ENCODE measurements at places on chromosomes 2 and 18.

DNA sequence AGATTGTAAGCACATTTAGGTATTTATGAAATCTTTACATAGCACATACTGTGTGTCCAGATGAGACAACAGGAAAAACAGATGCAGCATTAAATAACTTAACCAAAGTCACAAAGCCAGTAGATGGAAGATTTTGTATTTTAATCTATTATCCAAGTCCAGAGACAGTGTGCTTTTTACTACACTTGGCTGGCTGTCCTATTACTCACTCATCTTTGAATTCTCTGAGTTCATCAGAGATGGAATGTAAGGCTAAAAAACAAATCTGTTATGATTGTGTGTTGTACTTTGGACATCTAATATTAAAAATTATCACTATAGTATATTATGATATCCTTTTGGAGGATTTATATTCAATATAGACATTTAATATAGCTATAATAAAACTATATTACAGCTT, 1189.4 kb downstream of the DSC3 start:
- DNase-seq: no peak

DNA sequence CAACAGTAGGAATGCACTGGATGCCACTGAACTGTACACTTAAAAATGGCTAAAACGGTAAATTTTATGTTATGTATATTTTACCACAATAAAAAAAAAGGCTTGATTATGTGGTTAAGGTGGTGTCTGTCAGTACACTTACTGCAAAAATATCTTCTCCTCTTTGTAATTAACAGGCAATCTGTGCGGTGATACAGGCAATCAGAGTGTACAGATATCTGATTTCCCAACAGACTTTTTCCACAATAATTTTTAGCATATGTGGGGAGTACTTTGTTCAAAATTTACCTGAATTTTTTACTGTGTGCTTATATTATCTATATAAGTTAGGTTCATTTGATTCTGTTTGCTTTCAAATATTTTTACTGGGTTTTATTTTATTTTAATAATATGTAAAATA, 175.0 kb upstream of the PGAP1 start:
- no peak for DNase-seq

DNA sequence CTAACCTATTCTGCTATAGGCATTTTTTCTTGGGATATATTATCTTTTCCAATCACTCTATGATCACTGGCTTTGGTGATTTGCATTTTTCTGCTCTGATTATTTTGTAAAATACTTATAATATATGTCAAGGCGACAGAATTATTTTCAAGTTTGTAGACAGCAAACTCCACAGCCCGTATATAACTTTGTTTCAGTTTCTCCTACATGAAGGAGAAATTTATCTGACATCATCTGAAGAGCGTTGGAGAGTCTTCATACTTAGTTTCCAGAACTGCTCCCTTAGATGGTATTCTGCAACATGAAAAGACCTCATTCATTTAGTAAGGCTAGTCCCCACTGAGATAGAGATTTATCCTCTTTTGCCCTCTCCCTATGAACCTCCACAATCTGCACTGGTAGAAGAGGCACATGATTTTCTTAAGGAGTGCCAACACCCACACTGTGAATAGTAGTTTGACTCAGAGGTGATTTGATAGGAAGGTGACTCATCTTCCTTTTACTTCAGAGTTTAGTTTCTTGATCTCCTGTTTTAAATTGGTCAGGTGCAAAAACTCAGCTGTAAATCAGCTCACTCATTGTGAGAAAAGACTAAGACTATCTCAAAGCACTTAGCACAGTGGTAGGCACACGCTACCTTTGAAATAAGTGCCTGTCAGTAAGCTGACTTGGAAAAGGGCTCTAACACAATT, 1848.6 kb upstream of the CELF4 start:
- DNase-seq: no peak

GRCh38 chr2:19649785-19650380, 251.9 kb downstream of the TTC32 start:
- no peak for DNase-seq
